ENCODE measurements at places on chromosomes 7 and 10. TPM values are rescaled to one million over a fixed set of nuclear protein-coding genes. Genes with fewer than 3 reads are reported as not detected.

Gene ELAPOR2
- 104 TPM for total RNA-seq

Gene OR9A2
- not detected for total RNA-seq

Gene ZNF736
- 6.0 TPM for total RNA-seq

Gene LLCFC1
- not detected for total RNA-seq

Gene TRPV5
- total RNA-seq, result not detected

Gene EPHA1
- 0.11 TPM for total RNA-seq

Gene LIPM
- total RNA-seq, result not detected

Gene OPN1SW
- total RNA-seq, result not detected

Gene CRYGN
- total RNA-seq, result not detected

Gene GPR26
- not detected for total RNA-seq

Gene EN2
- under 0.01 TPM for total RNA-seq

Gene EBLN1
- total RNA-seq, result not detected

Gene STEAP4
- not detected for total RNA-seq

Gene MRPS17
- total RNA-seq, result 19.2 TPM

Gene TRIM50
- not detected for total RNA-seq

Gene ACHE
- 5.1 TPM for total RNA-seq

Gene PLEKHS1
- not detected for total RNA-seq

Gene DENND2A
- 1.0 TPM for total RNA-seq

Gene BRAF
- 18.6 TPM for total RNA-seq

Gene LRIT1
- total RNA-seq, result not detected

Gene ZPBP
- total RNA-seq, result not detected

Gene MYO1G
- total RNA-seq, result 0.17 TPM

Gene MBL2
- not detected for total RNA-seq

Gene AGBL3
- 1.4 TPM for total RNA-seq

Gene TPST1
- 25.6 TPM for total RNA-seq

Gene GTPBP10
- total RNA-seq, result 6.7 TPM

Gene TMEM139
- not detected for total RNA-seq

Gene PNLIP
- not detected for total RNA-seq

Gene CYP2C8
- not detected for total RNA-seq

Gene OR6V1
- total RNA-seq, result not detected

Gene CYP3A4
- not detected for total RNA-seq

Gene ANKRD30A
- total RNA-seq, result not detected

Gene SPOCK2
- 7.4 TPM for total RNA-seq

Gene LIPK
- not detected for total RNA-seq

Gene VIPR2
- total RNA-seq, result not detected

Gene TMEM178B
- 0.11 TPM for total RNA-seq

Gene NUTM2E
- total RNA-seq, result not detected

Gene ODAD2
- 0.76 TPM for total RNA-seq

Gene PRPF18
- 23.1 TPM for total RNA-seq

Gene GDF2
- total RNA-seq, result not detected

Gene MACC1
- under 0.01 TPM for total RNA-seq

Gene TCAF2
- total RNA-seq, result 3.8 TPM

Gene ITPRID1
- total RNA-seq, result not detected

Gene CPED1
- 2.8 TPM for total RNA-seq

Gene SLC29A4
- total RNA-seq, result 1.4 TPM

Gene NKX2-3
- not detected for total RNA-seq

Gene NACAD
- 0.43 TPM for total RNA-seq

Gene OR2A42
- total RNA-seq, result not detected

Gene SRPK2
- 78.7 TPM for total RNA-seq

Gene IL2RA
- total RNA-seq, result not detected
